ENCODE measurements at places on chromosomes 6 and 20.

- peak; percentile 39 for DNase-seq
Observed at GRCh38 chr20:45905505-45906079, 6.4 kb downstream of the PLTP start.

- DNase-seq: no peak
Observed at GRCh38 chr6:137726582-137726981, 140.5 kb upstream of the TNFAIP3 start.

DNA sequence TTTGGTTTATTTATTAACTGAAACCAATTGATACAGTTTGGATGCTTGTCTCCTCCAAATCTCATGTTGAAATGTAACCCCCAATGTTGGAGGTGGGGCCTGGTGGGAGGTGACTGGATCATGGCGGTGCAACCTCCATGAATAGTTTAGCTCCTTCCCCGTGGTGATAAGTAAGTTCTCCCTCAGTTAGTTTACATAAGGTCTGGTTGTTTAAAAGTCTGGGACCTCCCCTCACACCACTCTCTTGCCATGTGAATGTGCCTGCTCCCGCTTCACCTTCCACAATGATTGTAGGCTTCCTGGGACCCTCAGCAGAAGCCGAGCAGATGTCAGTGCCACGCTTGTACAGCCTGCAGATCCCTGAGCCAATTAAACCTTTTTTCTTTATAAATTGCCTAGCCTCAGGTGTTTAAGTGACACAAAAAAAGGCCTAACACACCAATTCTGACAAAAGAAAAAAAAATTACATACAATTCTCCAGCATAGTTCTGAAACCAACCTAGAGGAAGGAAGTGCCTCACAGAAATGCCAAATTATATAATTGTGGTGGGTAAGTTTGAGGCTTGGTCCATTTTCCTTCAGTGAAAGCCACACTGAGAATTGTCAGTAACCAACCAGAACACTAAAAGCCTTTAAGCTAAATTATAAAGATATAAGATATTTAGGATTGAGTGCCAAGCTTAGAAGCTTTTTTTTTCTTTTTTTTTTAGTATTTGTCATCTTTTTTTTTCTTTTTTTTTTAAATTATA lies 15.0 kb downstream of the MAP7 start:
- no peak for DNase-seq

DNA sequence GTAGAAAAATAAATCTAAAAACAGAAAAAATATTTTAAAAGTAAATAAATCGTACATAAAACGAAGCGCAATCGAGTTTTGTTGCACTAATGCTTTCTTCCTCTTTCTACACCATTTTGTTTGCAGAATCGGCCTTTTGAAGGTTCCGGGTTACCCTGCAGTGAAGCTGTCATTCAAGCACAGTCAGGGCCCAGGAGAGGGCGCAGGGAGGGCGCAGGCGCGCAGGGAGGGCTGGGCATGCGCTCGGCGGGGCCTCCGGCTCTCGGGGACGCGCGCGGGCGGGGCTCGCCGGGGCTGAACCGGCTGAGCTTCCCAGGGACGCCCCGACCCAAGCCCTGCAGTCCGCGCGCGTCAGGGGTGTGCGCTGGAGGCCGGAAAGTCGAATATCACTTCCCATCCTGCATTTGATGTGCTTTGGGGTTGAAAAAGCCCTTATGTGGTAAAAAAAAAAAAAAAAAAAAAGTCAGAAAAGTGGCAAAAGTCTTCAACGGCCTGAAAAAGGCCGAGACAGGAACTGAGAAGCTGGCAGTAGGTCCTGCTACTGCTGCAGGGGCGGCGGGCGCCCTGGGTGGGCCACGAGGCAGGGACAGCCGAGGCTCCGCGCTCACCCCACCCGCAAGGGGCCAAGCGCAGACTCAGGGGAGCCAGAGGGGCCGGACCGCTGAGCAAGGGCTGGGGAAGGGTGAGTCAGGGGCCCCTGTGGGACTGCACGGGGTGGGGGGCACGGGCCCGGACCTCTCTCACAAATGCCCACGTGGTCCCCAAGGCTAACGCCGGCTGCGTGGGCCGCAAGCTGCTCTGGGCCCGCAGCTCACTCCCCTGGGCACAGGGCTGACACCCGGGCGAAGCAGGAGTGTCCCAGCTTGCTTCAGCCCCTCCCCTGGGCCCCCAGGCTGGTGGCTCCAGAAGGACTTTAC lies 40.5 kb downstream of the THBS2 start:
- peak; percentile 96 for DNase-seq

GRCh38 chr6:35514587-35514986 lies 1.9 kb upstream of the TULP1 start:
- no peak for DNase-seq

- no peak for DNase-seq
Observed at GRCh38 chr20:25397821-25398220, 7.2 kb upstream of the ABHD12 start.

DNA sequence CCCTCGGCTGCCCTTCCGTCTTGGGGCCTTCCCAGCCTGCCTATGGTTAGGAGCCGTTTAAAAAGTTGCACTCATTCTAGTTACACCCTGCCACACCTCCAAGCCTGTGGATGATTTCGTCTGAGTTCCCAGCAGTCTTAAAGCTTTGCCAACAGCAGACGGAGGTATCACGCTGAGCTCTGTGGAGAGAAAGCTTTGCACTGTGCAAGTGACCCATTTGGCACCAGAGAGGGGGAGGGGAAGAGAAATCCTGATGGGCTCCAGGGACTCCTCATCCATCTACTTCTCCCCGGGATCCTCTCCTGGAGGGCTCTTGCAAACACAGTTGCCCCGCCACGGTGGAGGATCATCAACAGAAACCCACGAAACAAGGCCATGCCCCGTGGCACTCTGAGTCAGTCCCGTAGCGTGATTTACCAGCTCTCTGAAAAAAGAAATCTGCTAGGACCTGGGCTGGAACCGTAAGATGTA lies 98.8 kb upstream of the CITED2 start:
- DNase-seq: no peak

- no peak for DNase-seq
Observed at GRCh38 chr20:9075264-9076095, 6.6 kb downstream of the PLCB4 start.

DNA sequence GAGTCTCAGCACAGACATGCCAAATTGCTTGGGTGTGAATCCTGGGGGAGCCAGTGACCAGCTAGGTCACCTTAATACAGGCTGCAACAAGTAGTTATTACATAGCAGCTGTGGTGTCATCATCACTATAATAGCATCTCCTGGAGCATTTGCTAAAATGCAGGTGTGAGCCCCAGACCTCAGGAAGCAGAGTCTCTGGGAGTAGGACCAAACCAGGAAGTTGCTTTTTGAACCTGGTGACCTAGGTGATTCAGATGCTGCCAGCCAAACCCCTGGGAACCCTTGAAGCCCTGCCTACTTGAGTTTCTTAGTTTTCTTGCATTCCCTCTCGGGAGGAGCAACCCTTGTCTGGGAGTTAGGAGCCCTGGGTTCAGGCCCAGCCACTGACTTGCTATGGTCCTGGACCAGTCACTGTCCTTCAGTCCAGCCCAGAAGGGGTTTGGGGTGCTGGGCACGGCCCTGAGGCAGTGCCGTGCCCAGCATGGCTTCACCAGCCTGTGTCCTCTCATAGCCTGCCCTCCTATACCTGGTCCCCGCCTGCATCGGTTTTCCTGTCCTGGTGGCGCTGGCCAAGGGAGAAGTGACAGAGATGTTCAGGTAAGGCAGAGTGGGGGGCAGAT lies 39.3 kb upstream of the ID1 start:
- peak; percentile 36 for DNase-seq

DNA sequence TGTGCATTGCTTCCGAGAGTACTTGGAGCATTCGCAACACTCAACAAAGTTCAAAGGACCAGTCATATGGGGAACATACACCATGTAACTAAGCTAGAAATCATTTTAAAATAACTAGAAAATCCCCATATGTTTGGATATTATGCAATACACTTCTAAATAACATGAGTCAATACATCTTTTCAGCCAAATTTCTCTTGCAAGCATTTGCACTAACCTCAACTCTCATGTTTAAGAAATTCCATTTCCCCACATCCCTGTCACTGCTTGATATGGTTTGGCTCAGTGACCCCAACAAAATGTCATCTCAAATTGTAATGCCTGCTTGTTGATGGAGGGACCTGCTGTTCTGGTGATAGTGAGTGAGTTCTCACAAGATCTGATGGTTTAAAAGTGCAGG lies 85.7 kb upstream of the CST7 start:
- no peak for DNase-seq

- no peak for DNase-seq
Observed at GRCh38 chr6:22381845-22382544, 85.2 kb upstream of the PRL start.

GRCh38 chr6:62391358-62391757 lies 105.3 kb upstream of the KHDRBS2 start:
- DNase-seq: no peak

- DNase-seq: no peak
Observed at GRCh38 chr6:33745548-33745947, 1.2 kb downstream of the IP6K3 start.

DNA sequence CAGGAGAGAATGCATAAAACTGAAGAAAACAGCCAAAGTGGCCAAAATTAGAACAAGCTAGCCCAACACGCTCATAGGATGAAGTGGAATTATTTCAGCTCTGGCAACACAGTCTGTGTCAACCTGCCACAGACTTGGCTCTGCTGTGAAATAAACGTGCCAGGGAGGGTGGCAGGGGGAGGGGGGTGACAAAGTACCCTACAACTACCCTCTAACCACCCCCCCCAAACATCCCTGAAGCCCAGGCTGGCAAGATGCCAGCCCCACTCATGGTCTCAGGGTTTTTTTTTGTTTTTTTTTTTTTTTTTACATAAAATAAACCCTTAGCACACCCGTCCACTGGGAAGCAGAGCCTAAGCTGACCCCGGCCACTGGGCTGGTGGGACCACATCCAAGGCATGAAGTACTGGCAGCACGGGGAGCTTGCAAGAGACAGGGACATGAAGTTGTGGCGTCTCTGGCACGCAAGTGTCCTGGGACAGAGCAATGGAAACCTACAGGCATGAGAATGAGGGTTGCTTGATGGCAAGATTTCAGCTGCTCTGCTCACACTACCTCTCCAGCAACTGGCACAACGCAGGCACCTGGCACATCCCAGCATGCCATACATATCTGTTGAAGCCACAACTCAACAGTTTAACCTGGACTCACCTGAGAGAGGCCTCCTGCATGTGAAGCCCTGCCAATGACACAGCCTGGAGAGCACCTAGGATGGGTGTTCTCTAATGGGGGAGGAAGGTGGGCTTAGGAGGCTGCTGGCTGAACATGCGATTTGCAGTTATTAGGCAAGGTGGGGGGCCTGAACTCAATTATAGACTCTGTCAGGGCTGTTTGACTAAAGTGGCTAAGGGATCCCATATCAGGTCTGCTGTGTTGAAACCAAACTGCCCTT lies 76.4 kb downstream of the TRAM2 start:
- no peak for DNase-seq

GRCh38 chr20:19934792-19935491 lies 82.2 kb upstream of the NAA20 start:
- peak; percentile 12 for DNase-seq

GRCh38 chr6:110933912-110934311 lies 24.6 kb upstream of the GTF3C6 start:
- DNase-seq: no peak

DNA sequence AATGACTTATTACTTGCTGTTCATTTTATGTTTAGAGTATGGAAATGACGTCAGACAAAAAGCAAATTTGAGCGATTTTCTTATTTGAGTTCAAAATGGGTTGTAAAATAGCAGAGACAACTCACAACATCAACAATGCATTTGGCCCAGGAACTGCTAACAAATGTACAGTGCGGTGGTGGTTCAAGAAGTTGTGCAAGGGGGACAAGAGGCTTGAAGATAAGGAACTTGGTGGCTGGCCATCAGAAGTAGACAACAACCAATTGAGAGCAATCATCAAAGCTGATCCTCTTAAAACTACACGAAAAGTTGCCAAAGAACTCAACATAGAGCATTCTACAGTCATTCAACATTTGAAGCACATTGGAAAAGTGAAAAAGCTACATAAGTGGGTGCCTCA lies 43.8 kb downstream of the REV3L start:
- DNase-seq: no peak

DNA sequence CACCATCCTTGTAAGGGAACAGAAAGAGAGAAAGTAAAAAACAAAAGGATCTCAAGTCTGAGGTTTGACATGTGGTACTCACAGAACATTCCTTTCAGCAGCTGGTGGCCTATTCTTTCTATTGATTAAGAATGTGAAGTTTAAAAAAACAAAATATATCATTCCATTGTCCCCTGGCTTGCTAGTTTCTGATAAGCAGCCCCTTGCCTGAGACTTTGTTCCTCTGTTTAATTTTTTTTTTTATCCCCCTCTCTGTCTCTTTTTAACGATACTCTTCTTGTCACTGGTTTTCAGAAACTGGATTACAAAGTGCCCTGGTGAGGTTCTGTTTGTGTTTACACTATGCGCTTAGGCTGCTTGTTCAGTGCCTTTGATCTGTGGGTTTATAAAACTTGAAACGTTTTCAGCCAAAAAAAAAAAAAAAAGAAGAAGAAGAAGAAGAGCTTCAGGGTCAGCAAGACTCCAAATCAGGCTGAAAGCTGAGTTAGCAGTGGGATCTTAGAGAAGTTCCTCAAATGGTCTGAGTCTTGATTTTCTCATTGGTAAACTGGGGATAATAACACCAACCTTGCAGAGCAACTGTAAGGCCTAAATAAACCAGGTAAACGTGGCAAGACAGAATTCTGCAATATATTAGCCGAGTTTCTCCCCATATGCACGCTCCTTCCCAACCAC lies 45.1 kb upstream of the SLC22A23 start:
- no peak for DNase-seq
